PC-3 (cell line): ENCODE measurements at places on chromosomes 3 and 15. TPM values are rescaled to one million over a fixed set of nuclear protein-coding genes. Genes with fewer than 3 reads are reported as not detected.

DNA sequence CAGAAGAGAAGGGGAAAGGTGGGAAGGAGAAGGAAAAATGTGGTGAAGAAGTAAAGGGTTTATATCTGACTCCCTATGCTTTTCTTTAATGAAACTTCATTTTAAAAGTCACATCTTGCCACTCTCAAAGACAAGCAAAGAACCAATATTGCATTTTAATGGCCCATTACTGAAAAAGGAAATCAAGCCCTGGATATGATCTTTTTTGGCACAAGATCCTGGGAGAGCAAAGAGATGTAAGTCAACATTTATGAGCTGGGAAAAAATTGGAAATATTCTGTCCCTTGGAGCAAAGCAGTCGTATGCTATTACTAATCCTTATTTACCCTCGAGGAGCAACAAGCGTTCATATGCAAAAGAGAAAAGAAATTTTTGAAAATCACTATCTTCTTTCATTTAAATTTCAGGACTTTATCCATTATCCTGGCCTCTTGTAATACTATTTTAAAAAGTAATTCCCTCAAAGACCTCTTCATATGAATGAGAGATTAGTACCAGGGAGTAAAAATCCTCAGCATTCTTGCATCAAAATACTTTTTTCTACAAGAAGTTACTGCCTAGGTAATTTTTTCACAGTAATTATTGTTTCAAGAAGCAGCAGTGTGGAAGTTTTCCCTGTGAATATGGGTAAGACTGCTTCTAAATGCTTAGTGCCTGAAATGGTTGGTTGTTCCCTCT is 435.3 kb upstream of the PDZRN3 start:
- no peaks in the 10 kb centered on the region for H3K36me3 ChIP-seq
- no peaks in the 10 kb centered on the region for H3K4me1 ChIP-seq
- no peak for DNase-seq
- no peak overlapping the region for H3K4me3 ChIP-seq
- H3K27me3 ChIP-seq = no peaks in the 10 kb centered on the region

DNA sequence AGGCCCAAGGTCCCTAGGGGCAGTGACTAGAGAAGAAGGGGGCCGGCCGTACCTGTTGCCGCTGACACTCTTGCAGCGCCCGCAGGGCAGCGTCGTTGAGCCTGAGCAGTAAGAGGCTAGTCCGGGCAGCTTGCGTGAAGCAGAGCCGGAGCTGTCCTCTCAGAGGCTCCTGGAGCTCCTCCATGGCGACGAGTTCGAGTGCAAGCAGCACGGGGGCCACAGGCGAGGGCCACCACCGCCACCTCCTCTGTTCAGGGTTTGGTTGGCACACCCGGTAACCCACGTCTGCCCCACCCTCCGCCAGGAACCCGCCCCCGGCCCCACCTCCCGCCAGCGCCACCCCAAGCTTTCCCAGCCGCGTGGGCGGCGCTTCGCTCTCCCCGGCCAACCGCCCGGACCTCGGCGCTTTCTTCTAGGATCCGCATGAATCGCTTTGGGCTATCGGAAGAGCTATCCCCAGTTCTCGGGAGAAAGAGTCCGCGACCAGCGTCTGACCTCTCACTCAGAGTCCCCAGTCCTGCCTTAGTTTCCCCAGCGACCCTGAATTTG is at the start of gene ELL3:
TSS of gene ELL3 (minus strand) at position 249 of the 549 bp plus-strand sequence. CDS start at position 184, 65 bp downstream.
- H3K27ac ChIP-seq = peak within 1 kb of the TSS; percentile 63
- H3K36me3 ChIP-seq = peaks cover 23% of the 10 kb centered on the region
- peak; percentile 83 for DNase-seq

GRCh38 chr3:66398228-66399025 is 102.4 kb downstream of the LRIG1 start:
- no peak overlapping the region for H3K4me3 ChIP-seq
- DNase-seq = no peak
- no peaks in the 10 kb centered on the region for H3K36me3 ChIP-seq
- H3K4me1 ChIP-seq = no peaks in the 10 kb centered on the region
- H3K27me3 ChIP-seq = no peaks in the 10 kb centered on the region

DNA sequence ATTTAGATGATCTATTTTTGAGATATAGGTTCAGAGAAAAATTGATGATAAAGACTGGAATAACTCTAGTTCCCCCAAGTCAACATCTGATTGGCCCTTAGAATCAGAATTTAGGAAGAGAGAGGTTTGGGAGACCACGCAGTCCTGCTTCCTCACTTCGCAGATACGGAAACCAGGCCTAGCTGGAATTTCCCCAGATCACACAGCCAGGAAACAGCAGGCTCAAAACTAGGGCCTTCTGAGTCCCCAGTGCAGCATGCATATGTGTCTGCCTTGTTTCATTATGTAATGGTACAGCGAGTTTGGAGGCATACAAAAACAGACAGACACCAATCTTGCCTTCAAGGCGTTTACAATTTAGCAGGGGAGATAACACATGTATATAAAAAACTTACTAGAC is 177.1 kb upstream of the ICE2 start:
- H3K27ac ChIP-seq = no peak overlapping the region
- H3K4me3 ChIP-seq = no peak overlapping the region
- no peaks in the 10 kb centered on the region for H3K36me3 ChIP-seq
- H3K27me3 ChIP-seq = peaks cover 83% of the 10 kb centered on the region
- DNase-seq = no peak

The RASL12 gene
- not detected in 2 replicates for total RNA-seq

DNA sequence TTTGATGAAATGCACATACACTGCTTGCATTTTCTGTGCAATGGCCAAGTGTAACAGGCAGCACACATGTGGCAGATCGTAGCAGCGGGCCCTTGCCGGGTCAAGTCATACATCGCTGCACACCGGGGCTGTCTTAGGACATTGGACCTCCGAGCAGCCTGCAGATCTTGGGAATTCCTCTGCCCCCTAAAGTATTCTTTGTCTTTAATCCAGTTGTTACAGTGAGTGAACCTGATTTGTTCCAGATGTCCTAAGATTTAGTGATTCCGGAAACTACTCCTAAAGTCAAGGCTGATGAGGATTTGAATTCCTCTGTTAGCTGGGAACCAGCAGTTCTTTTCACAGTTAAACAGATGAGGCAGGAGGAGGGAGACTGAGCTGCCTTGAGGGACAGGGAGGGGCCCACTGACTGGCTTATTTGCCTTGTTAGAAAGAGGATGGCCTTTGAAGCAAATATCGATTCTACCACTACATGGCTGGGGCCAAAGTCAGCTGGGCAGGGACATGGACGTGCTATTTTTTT is 190.7 kb upstream of the CTDSPL start:
- H3K36me3 ChIP-seq = no peaks in the 10 kb centered on the region
- no peak for DNase-seq
- no peak overlapping the region for H3K4me3 ChIP-seq
- no peak overlapping the region for H3K27ac ChIP-seq
- peaks cover 68% of the 10 kb centered on the region for H3K27me3 ChIP-seq

- H3K27me3 ChIP-seq = no peaks in the 10 kb centered on the region
- no peaks in the 10 kb centered on the region for H3K36me3 ChIP-seq
- no peak overlapping the region for H3K27ac ChIP-seq
- no peak overlapping the region for H3K4me3 ChIP-seq
- DNase-seq = no peak
Measured at GRCh38 chr3:147654827-147655226, 245.7 kb downstream of the ZIC1 start.

GRCh38 chr3:151351219-151351618 is 21.9 kb upstream of the P2RY13 start:
- H3K36me3 ChIP-seq = no peaks in the 10 kb centered on the region
- H3K27ac ChIP-seq = no peak overlapping the region
- no peaks in the 10 kb centered on the region for H3K27me3 ChIP-seq
- no peak for DNase-seq
- H3K4me1 ChIP-seq = no peaks in the 10 kb centered on the region

- H3K4me1 ChIP-seq = no peaks in the 10 kb centered on the region
- no peak for DNase-seq
- no peak overlapping the region for H3K27ac ChIP-seq
- no peak overlapping the region for H3K4me3 ChIP-seq
- no peaks in the 10 kb centered on the region for H3K36me3 ChIP-seq
Measured at GRCh38 chr15:98139337-98139736, 178.8 kb downstream of the ARRDC4 start.

The PPP1R14D gene
- 0.33 TPM in 1 of 2 replicates, not detected in the other for total RNA-seq

- no peaks in the 10 kb centered on the region for H3K4me1 ChIP-seq
- no peak overlapping the region for H3K27ac ChIP-seq
- H3K4me3 ChIP-seq = no peak overlapping the region
- DNase-seq = peak; percentile 55
Measured at GRCh38 chr3:27943106-27943505, 221.0 kb upstream of the EOMES start.

GRCh38 chr3:126395846-126396513 is 1.3 kb downstream of the CFAP100 start:
- H3K4me1 ChIP-seq = peaks cover 10% of the 10 kb centered on the region
- no peaks in the 10 kb centered on the region for H3K27me3 ChIP-seq
- no peak overlapping the region for H3K4me3 ChIP-seq
- no peaks in the 10 kb centered on the region for H3K36me3 ChIP-seq
- DNase-seq = no peak
- no peak overlapping the region for H3K27ac ChIP-seq

- H3K27ac ChIP-seq = no peak overlapping the region
- peaks cover 33% of the 10 kb centered on the region for H3K4me1 ChIP-seq
- peak; percentile 93 for DNase-seq
- no peaks in the 10 kb centered on the region for H3K27me3 ChIP-seq
Measured at GRCh38 chr15:99704444-99704838, 28.8 kb downstream of the LYSMD4 start.

The NR2E3 gene
- total RNA-seq = 0.35 and 0.77 TPM in 2 replicates

DNA sequence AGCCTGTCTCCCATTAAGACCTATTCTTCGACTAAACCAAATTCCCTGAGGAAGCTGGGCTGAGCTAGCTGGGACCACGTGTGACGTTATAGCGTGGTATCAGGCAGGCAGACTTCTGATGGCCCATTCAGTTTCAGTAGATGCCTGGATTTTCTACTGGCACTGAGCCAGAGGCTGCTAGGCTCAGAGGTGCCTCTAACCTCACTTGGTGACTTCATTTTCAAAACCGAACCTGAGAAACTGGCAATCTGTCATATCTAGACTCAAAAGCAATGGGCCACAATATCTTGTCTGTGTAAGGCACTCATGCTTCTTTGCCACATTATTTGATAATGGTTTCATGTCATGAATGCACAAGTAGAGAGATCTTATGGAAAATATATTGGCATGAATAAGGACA is 352.1 kb upstream of the AZI2 start:
- H3K4me3 ChIP-seq = no peak overlapping the region
- H3K27ac ChIP-seq = no peak overlapping the region
- H3K27me3 ChIP-seq = 0 out of 2 replicates have a peak, but pooled peaks cover 2% of the 10 kb centered on the region
- DNase-seq = no peak
- H3K4me1 ChIP-seq = no peaks in the 10 kb centered on the region

GRCh38 chr3:180802837-180803236 is 109.6 kb upstream of the FXR1 start:
- peak; percentile 52 for DNase-seq
- no peaks in the 10 kb centered on the region for H3K36me3 ChIP-seq
- H3K27ac ChIP-seq = no peak overlapping the region

The FAM3D gene
- 0.40 TPM in 1 of 2 replicates, not detected in the other for total RNA-seq

The ISL2 gene
- 3.6 and 6.3 TPM in 2 replicates for total RNA-seq

- no peak for DNase-seq
- H3K4me3 ChIP-seq = no peak overlapping the region
- H3K27ac ChIP-seq = no peak overlapping the region
- H3K36me3 ChIP-seq = no peaks in the 10 kb centered on the region
- peaks cover 8% of the 10 kb centered on the region; the same call in 1 of the 2 replicates for H3K4me1 ChIP-seq
Measured at GRCh38 chr15:29142129-29142747, 127.4 kb downstream of the NSMCE3 start.

The LEKR1 gene
- total RNA-seq = 0.15 and 0.98 TPM in 2 replicates

- peak; percentile 12 for DNase-seq
- peaks cover 11% of the 10 kb centered on the region; the same call in 1 of the 2 replicates for H3K4me1 ChIP-seq
- H3K36me3 ChIP-seq = no peaks in the 10 kb centered on the region
- no peak overlapping the region for H3K4me3 ChIP-seq
- H3K27me3 ChIP-seq = no peaks in the 10 kb centered on the region
Measured at GRCh38 chr3:44045476-44046275, 196.0 kb upstream of the TOPAZ1 start.

GRCh38 chr15:90839187-90840071 is 29.0 kb upstream of the FURIN start:
- no peak overlapping the region for H3K4me3 ChIP-seq
- no peaks in the 10 kb centered on the region for H3K27me3 ChIP-seq
- no peak overlapping the region for H3K27ac ChIP-seq
- no peaks in the 10 kb centered on the region for H3K36me3 ChIP-seq

DNA sequence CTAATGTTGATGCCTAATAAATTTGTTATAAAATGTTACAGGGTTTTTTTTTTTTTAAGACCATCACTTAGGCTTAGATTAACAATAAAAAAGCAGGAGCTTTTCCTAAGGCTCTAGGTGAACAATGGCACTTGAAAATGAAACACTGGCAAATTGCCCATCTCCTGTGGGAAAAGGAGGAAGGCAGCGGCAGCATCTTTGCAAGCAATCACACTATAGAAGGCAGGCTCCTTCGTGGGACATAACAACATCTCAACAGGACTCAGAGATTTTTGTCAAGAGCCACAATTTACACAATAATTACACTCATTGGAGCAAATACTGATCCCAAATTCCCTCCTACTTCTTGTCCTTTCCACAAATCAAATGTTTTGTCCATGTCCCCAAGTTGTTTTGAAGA is 646.7 kb downstream of the ROBO2 start:
- H3K4me1 ChIP-seq = no peaks in the 10 kb centered on the region
- H3K36me3 ChIP-seq = peaks cover 8% of the 10 kb centered on the region; the same call in 1 of the 2 replicates
- H3K4me3 ChIP-seq = no peak overlapping the region
- no peak overlapping the region for H3K27ac ChIP-seq
- H3K27me3 ChIP-seq = no peaks in the 10 kb centered on the region
- DNase-seq = no peak

- no peak overlapping the region for H3K4me3 ChIP-seq
- DNase-seq = no peak
- H3K36me3 ChIP-seq = no peaks in the 10 kb centered on the region
- no peak overlapping the region for H3K27ac ChIP-seq
Measured at GRCh38 chr3:99928771-99929744, 111.4 kb downstream of the CMSS1 start.

The CLDN1 gene
- total RNA-seq = 6.8 and 9.6 TPM in 2 replicates

DNA sequence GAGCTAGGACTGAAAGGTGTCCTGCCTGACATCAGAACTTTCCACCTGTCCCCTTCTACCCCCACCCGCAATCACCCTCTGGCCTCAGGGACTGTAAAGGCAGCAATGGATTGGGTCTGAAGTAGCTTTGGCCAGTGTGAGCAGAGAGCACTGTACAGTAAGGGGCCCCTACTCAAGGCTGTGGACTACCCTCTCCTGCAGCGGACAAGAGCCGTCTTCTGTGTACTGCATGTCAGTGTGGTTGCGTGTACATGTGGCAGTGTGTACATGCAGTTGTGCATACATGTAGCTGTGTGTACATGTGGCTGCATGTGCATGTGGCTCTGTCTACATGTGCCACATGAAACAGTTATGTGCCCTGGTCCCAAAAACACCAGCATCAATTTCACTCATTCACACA is 205.9 kb upstream of the LINGO1 start:
- H3K36me3 ChIP-seq = no peaks in the 10 kb centered on the region
- no peak overlapping the region for H3K27ac ChIP-seq
- H3K4me3 ChIP-seq = no peak overlapping the region
- no peak for DNase-seq
- peaks cover 14% of the 10 kb centered on the region for H3K4me1 ChIP-seq
- H3K27me3 ChIP-seq = peaks cover 17% of the 10 kb centered on the region

GRCh38 chr3:57221883-57222282 is 5.6 kb upstream of the APPL1 start:
- H3K4me1 ChIP-seq = peaks cover 10% of the 10 kb centered on the region
- H3K4me3 ChIP-seq = no peak overlapping the region
- H3K36me3 ChIP-seq = no peaks in the 10 kb centered on the region
- H3K27ac ChIP-seq = no peak overlapping the region
- peak; percentile 62 for DNase-seq
- no peaks in the 10 kb centered on the region for H3K27me3 ChIP-seq

GRCh38 chr15:77607894-77608261 is 24.8 kb downstream of the LINGO1 start:
- H3K27ac ChIP-seq = no peak overlapping the region
- H3K27me3 ChIP-seq = no peaks in the 10 kb centered on the region
- no peaks in the 10 kb centered on the region for H3K4me1 ChIP-seq
- DNase-seq = no peak
